ENCODE measurements at places on chromosomes 7 and 10.

DNA sequence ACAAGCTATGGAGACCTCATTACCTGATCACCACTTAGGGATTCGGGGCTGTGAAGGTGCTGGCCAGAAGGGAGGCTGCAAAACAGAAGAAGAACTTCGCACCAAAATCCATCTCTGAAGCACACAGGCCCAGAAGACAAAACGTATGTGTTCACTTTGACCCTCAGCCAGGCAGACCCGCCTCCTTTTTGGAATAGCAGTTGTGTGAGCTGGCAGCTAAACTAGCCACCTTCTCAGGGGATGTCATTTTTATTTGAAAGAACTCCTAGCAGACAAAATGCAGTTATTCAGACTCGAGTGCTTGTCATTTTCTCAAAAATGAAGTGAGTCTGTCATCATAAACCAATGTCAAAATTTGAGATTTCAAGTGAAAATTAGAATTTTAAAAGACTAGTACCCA lies 71.7 kb downstream of the TNS3 start:
- DNase-seq: no peak

GRCh38 chr7:30433082-30433481 lies 45.5 kb downstream of the NOD1 start:
- peak; percentile 55 for DNase-seq

DNA sequence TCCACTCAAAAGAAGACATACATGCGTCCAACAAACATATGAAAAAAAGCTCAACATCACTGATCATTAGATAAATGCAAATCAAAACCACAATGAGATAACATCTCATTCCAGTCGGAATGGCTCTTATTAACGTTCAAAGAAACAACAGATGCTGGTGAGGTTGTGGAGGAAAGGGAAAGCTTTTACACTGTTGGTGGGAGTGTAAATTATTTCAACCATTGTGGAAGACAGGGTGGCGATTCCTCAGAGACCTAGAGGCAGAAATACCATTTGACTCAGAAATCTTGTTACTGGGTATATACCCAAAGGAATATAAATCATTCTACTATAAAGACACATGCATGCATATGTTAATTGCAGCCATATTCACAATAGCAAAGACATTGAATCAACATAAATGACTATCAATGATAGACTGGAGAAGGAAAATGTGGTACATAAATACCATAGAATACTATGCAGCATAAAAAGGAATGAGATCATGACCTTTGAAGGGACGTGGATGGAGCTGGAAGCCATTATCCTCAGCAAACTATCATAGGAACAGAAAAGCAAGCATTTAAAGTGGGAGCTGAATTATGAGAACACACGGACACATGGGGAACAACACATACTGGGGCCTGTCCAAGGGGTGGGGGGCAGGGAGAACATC lies 28.4 kb downstream of the PCDH15 start:
- no peak for DNase-seq

DNA sequence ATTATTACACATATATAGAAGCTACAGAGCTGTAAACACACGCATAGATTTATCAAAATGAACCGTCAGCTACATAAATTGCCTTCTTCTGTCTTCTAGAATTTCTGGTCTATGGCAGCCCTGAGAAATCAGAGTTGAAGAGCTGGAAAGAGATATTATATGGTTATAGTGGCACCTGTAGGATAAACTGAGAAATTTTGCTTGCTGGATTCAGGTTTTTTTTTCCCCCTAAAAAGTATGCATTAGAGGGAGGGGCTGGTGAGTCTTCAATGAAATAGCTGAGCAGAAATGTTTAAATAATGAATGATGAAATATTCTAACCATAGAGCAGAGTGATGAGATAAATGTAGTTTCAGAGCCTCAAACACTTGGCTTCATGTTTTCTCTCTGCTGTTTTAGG lies 78.0 kb upstream of the DYNC1I1 start:
- DNase-seq: no peak

DNA sequence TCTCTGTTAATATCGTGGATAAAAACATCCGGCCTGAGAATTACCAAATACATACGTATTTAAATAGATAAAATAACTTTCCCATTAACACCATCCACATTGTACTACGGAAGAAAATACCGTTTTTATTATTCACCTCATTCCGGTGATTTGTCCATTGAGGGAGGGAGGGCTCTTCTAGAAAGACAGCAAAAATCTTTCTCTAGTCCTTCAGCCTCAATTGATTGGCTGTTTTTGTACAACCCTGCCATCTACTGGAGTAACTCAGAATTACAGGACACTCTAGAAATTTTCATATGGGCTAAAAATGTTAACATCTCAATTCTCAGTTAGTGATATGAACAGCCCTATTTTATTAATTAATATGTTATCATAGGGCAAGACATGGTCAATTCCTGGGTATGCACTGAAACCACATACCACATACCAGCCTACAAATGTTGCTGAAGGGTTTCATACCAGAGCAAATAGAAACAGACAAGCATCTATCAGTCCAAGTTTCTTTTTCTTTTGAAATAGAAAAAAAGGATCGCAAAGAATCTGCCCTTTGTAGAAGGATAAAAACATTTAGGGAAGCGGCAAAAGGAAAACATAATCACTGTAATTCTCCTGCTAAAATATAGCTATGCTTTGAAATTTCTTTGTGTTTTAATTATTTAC lies 55.8 kb upstream of the CDCA7L start:
- peak; percentile 79 for DNase-seq

DNA sequence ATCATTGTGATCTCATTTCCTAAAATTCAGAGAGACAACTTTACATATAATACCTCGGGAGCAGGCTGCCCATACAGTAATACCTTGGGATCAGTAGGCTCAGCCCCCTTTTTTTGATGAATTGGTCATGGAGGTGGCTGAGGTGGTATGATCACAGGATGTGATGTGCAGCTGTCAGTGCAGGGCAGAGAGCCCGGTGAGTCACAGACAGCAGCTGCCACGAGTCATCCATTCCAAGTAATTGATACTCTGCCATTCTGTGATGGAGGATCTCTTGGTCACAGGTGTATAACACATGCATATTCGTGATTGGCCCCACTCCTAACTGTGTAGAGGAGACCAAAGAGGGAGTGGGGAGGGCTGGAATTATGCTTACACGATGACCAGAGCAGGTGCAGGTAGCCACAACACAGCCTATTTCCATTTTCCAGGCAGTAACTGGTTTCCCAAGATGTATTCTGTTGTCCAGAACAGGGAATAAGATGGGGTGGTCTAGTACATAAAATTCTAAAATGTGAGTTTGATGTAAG lies 14.1 kb downstream of the NRCAM start:
- DNase-seq: no peak

DNA sequence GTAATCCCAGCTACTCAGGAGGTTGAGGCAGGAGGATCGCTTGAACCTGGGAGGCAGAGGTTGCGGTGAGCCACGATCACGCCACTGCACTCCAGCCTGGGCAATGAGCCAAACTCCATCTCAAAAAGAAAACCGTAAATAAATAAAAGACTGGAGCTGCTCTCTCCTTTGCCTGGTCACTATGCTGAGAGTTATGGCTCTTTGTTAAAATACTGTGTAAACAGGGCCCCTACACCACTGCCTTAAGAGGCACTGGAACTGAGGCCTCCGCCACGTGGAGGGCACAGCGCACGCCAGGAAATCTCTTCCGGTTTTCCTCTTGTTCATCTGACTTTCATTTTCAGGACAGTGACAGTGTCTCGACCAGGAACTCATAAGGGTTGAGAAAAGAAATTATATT lies 123.3 kb downstream of the PAXIP1 start:
- no peak for DNase-seq

GRCh38 chr10:58513188-58514110 lies 777 bp downstream of the BICC1 start:
- peak; percentile 55 for DNase-seq

- no peak for DNase-seq
These were observed 242.1 kb downstream of the CDC14C start for GRCh38 chr7:49166441-49166840.

DNA sequence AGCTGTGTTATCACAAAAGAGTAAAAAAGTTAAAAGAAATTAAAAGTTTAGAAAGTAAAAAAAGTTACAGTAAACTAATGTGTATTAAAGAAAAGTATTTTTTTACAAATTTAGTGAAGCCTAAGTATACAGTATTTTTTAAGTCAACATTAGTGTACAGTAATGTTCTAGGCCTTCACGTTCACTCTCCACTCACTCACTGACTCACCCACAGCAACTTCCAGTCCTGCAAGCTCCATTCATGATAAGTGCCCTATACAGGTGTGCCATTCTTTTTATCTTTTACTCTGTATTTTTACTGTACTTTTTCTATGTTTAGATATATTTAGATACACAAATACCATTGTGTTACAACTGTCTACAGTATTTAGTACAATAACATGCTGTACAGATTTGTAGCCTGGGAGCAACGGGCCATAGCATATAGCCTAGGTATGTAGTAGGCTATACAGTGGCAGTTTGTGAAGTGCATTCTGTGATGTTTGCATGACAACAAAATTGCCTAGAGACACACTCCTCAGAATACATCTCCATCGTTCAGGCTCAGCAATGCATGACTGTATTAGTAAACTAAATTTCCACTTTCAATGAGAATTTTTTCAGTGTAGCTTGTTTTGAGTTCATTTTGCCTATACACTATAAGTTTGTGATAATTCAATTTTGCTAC lies 539.9 kb upstream of the C7orf33 start:
- DNase-seq: no peak

GRCh38 chr10:48333856-48334255 lies 27.4 kb downstream of the MAPK8 start:
- DNase-seq: no peak

GRCh38 chr7:90180649-90181048 lies 26.4 kb downstream of the STEAP1 start:
- no peak for DNase-seq

DNA sequence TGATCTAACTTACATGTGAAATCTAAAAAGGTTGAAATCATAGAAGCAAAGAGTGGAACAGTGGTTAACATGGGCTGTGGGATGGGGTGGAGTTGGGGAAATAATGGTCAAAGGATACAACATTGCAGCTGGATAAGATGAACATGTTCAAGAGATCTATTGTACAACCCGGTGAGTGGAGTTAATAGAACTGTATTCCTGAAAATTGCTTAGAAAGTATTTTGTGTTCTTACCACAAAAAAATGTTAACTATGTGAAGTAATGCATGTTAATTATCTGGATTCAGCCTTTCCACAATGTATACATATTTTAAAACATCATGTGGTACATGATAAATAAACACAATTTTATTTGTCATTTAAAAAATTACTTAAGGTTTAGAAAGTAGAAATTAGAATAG lies 271.0 kb upstream of the LRRTM3 start:
- no peak for DNase-seq

DNA sequence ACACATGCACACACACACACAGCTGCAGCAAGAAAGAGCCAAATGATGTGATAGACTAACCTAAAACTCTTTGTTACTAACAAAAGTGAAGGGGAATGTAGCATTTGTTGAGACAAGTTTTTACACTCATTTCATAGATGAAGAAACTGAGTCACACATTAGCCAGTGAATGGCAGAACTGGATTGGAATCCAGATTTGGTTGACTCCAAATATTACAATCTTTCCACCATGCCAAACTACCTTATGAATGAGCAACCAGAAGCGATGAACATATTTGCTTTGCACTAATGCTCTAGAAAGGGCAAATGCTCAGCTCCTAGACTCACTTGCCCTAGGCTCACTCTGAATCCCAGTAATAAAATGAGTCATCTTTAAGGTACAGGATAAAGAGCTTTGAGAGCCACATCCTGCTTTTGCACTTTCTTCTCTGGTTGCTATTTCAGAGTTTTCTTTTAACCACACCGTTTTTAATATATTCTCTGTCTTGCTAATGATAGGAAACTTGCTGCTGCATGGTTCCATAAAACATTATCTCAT lies 111.9 kb downstream of the GPAM start:
- DNase-seq: no peak

- DNase-seq: no peak
These were observed 118.3 kb downstream of the POU6F2 start for GRCh38 chr7:39095875-39096619.

GRCh38 chr7:11331128-11332102 lies 357.7 kb downstream of the PHF14 start:
- no peak for DNase-seq

DNA sequence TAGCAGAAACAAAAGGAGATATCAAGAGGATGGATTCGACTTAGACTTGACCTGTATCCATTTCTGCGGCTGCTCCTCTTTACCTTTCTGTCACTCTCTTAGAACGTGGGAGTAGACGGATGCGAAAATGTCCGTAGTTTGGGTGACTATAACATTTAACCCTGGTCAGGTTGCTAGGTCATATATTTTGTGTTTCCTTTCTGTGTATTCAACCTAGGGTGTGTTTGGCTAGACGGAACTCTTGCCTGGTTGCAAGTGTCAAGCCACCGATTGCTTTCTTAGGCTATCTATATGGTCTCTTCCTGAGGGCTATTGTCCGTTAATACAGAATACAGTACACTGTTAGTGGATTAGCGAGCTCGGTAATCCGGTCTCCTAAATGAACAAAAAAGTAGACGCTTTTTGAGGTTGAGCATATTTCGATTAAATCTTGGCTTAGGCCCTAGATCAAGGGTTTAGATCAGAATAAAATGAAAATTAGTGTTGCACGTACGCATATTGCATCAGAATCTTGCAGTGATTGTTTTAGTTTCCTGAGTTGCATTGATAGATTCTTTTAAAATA lies 1.2 kb downstream of the PTEN start:
- no peak for DNase-seq

- DNase-seq: no peak
These were observed 65.6 kb downstream of the ITIH5 start for GRCh38 chr10:7601023-7601656.

DNA sequence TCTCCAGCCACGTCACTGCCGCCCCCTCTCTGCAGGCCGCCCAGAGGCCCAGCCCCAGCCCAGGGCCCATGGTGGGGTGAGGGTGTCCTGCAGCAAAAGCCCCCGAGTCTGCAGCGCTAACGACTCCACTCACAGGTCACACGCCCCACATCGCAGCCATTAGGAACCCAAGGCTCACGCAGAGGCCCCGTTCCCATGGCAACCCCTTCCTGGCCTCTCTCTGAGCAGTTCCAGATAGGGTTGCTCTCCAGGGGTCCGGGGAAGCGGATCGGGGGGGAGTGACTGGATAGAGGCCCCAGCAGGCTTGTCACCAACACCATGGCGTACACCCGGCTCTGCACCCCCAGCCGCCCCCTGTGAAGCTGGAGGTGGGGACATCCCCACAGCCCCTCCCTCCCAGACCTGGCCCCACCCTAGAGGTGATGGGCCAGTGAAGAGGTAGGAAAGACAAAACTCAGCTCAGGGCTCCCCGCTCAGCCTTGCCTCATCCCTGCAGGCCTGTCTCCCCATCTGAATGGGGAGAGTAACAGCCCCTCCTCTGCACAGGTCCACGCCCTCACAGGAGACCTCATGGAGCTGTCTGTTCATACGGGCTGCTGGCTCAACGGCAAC lies 41.2 kb downstream of the TNRC18 start:
- no peak for DNase-seq

DNA sequence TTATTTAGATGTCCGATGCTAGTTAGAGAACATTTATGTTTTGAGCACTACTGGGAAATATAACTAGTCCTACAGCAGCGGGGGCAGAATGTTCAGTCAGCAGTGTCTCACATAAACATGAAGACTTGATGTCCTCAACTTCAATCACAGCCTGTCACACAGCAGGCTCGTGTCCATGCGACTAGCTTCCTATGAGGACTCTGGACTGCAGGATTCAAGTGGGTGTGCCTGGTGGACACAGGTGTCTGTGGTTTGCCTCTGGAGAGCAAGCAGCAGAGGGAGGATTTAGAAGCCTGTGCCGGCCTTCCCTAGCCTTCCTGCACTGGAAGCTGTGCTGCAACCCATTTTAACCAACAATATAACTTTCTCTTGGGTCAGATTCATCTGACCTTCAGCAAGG lies 30.0 kb upstream of the LANCL2 start:
- DNase-seq: no peak

GRCh38 chr7:2175514-2175913 lies 57.2 kb downstream of the MAD1L1 start:
- DNase-seq: peak; percentile 93
